ENCODE measurements at places on chromosomes 16 and 17.
A peak's percentile ranks its signal among the peaks of the same experiment; 100 is the strongest.

DNA sequence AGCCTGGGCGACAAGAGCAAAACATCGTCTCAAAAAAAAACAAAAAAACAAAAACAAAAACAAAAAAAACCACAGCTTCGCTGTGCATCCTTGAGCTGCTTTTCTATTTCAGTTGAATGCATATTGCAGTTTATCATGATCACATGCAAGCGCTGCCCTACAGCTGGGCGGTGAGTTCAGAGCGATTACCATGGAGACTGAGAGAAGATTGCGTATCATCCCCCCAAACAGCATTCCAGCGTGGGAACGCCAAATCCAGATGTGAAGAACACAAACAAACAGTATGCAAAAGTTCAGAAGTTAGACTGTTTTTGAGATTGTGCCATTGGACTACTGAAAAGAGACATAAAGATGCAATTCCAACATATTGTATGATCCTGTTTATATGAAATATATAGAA is 15.1 kb upstream of the SLC52A1 start:
- DNase-seq: no peak

- no peak for DNase-seq
Observed at GRCh38 chr16:89944773-89945172, 3.8 kb upstream of the DEF8 start.

DNA sequence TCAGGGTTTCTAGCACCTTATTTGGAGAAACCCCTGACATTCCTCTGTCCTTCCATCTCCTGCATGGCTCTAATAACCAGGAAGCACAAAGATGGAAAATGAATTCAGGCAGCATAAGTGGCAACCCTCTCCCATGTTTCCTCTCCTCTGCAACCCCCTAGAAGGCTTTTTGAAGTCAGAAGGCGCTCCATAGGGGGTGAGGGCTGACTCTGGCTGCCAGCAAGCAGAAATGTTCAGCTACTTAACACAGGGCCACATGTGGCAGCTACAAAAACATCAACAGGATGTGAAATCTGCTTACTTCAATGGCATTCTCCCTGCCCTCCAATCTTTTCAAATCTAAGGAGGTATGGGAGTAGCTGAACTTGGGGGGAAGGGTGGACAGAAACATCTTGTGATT is 55.2 kb upstream of the IRX5 start:
- no peak for DNase-seq

GRCh38 chr17:81871387-81872230 is 472 bp upstream of the ARHGDIA start:
- peak; percentile 96 for DNase-seq

DNA sequence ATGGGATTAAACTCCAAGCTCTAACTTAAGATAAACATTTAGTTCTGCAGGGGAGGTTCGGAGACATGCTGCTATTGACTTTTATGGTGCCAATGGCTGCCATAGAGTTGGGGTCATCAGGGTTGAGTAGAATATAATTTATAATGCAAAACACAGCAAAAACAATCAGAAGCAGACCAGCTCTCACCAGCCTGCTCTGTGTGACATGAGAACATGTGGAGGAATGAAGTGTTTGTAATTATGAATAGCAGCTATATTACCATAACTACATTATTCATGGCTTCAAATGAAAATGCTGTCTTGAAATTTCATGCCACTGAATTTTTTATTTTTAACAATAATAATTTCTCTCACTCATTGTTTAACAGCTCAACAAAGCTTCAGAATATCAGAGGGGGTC is 645.6 kb upstream of the CDH8 start:
- no peak for DNase-seq

DNA sequence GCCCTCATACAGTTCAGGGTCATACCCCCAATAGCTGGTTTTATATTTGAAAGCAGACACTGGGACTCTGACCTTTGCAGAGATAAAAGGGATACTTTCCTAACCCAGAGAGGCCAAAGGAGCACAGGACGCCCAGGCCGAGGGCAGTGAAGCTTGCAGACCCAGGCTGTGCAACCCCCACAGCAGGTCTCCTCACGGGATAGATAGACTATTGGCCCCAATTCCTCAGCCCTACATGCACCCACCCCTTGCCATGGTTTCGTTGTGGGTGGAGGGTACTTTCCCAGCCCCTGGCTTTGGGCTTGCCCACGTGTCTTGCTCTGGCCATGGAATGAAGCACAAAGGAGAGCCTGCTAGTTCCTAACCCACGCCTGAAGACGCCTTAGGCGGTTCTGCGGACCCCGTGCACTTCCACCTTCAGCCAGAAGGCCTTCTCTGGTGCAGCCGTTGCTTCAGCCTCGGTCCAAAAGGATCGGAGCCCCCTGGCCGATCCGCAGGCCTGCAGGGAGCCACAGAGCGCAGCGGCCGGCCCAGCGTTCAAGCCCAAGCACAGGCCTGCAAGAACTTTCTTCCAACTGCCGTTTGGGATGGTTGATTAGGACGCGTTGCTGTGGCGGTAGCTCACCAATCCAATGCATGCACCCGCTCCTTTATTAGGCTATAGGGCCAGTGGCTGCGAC is 9.8 kb upstream of the BRCA1 start:
- no peak for DNase-seq

DNA sequence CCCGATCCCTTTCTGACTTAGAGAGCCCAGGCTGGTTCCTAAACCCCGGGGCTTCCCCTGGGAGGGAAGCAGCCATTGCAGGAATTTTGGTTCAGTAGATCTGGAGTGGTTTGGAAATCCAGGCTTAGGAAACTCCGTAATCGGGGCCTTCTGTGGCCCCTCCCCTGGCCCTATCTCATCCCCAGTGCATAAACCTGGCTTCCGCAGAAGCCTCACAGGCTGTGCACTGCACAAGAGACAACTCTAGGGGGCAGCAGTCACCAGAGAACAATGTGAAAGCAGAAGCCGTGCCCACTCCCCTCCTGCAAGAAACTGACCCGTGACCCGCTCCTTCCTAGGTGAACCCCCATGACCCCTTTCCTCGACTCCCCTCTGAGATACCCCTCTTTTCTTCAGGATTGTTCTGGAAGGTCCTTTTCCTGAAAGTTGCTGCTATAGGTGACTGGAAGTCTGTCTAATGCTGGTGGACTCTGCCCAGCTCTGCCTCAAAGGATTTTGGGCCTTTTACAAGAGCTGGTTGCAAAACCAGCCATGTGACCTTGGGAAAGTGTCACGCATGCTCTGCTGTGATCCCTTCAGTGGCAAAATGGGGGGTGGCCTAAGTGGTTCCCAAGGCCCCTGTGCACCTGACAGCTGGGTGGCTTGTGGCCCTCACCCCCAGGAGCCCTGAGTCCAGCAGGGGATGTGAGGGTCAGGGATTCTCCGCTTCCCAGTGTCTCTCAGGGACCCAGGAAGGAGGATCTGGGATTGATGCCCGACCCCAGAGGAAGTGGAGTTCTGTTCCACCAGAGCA is 14.4 kb downstream of the GUCY2D start:
- peak; percentile 33 for DNase-seq

DNA sequence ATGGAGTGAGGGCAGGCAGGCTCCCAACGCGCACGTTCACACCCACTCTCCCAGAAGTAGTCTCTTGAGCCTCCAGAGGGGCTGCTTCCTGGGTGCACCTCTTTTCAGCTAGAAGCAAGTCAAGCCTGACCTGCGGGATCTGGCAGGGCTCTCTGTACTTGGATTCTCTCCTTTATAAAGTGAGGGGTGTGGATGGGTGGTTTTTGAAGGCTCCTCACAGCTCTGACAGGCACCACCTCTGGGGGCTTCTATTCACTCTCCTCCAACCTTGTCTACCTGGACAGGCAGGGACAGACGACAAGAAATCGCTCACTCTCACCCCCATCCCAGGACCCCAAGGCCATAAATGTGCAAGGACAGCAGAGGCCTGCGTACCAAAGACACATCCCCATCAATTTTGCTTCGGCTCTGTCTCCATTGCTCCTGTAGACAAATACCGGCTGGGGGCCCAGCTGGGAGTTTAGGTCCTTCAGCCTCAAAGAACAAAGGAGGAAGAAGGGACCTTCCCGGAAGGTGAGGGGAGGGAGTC is 814 bp upstream of the DYNLL2 start:
- DNase-seq: no peak

DNA sequence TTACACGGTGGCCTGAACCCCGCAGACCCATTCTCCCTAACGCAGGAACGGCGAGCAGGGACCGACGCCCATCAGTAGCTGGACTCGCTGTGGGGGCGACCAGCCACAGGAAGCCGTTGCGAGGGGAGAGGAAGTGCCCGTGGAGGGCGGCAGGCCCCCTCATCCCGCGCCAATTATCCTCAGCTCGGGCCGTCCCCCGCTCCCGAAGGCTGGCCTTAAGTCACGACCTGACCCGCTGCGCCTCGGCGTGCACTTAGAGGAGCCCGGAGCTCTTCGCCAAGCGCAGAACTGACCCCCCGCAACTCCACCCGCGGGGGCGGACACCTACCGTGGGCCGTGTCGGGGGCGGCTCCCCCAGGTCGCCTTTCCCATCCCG is 401 bp downstream of the ARL16 start:
- no peak for DNase-seq

- no peak for DNase-seq
Observed at GRCh38 chr16:69199382-69199781, 12.4 kb downstream of the SNTB2 start.

- DNase-seq: no peak
Observed at GRCh38 chr17:60304502-60304901, 87.4 kb downstream of the USP32 start.

DNA sequence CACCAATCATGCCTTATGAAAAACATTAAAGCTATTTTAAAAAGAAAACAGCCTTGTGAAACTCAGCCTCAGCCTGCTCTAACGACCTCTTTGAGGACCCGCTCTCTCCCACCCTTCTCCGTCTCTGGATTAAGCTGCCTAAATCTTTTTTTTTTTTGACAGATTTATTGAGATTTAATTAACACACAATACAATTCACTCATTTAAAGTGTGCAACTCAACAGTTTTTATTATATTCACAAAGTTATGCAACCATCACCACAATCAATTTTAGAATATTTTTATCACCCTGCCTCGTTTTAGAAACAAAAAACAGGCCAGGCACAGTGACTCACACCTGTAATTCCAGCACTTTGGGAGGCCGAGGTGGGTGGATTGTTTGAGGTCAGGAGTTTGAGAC is 8.4 kb downstream of the CDR2L start:
- no peak for DNase-seq

GRCh38 chr17:72494566-72494965 is 373.7 kb downstream of the SOX9 start:
- no peak for DNase-seq

DNA sequence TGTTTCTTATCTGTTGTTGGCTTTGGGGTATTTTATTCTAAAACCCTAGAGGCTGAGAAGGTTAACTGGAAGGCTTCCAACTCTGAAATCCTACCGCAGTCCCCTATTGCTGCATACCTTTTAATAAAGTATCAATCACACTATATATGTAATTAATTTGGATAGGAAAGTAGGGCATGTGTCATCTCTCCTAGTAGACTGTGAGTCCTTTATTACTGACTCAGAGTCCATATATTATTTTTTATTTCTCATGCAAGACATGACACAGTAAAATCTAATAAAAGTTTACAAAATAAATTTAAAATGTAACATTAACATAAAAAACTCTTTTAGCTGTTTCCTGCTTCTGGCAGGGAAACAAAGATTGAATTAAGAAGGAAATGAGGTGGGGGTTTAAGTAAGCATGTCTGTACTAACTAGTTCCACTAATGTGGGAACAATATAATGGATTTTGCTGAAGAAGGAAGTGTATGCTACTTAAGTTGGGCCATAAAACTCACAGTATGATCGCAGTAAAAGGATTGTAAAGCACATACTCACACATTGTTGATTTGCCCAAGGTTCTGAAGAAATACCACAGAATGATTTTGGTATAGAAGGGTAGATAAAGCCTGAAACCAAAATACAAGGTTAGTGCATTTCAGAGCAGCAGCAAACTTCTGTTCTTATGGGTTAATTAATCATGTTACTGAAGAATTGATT is 97.6 kb upstream of the HLF start:
- DNase-seq: no peak

- DNase-seq: no peak
Observed at GRCh38 chr16:68275611-68276191, 11.4 kb downstream of the SLC7A6 start.

- DNase-seq: no peak
Observed at GRCh38 chr16:85153656-85154091, 41.4 kb upstream of the CIBAR2 start.

GRCh38 chr17:81165246-81166032 is at the start of gene PVALEF:
PVALEF (plus strand) TSS chr17:81165507; CDS start chr17:81181227, 15,720 bp downstream.
- no peak for DNase-seq

- peak; percentile 60 for DNase-seq
Observed at GRCh38 chr17:50841949-50842354, 6.6 kb downstream of the WFIKKN2 start.

DNA sequence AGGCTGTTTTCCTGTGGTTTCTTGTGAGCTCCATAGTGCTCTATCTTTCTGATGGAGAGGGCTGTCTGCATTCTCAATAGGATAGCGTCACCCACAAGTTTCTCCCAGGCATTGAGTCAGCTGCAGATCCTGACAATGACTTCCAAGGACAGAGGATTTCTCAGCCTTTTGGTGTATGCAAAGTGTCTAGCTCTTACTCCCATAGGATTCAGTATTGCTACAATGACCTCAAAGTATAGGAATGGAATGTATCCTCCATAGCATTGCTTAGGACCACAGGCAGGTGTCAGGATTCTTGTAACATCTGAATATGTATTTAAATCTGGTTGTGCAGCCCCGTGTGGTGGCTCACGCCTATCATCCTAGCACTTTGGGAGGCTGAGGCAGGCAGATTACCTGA is 32.3 kb downstream of the SMIM36 start:
- no peak for DNase-seq

GRCh38 chr17:48173191-48173984 is 65.8 kb downstream of the SNX11 start:
- no peak for DNase-seq

- DNase-seq: no peak
Observed at GRCh38 chr17:44901411-44901921, 2.2 kb upstream of the EFTUD2 start.

GRCh38 chr17:79981090-79981489 is 54.6 kb downstream of the TBC1D16 start:
- DNase-seq: no peak

Data from stimulated activated CD4-positive, alpha-beta T cell treated with anti-CD3 and anti-CD28 coated beads, Interleukin-4, amount 100 ng/mL, for 1 hour (primary cell).